ENCODE measurements at places on chromosomes 12 and 14.
A peak's percentile ranks its signal among the peaks of the same experiment; 100 is the strongest.

GRCh38 chr14:85401384-85401783, 128.6 kb upstream of the FLRT2 start:
- no peak for DNase-seq

- DNase-seq, result no peak
Observed at GRCh38 chr12:105451211-105451610, 120.7 kb downstream of the C12orf75 start.

- DNase-seq, result no peak
Observed at GRCh38 chr12:109932878-109933503, 32.9 kb downstream of the TCHP start.

DNA sequence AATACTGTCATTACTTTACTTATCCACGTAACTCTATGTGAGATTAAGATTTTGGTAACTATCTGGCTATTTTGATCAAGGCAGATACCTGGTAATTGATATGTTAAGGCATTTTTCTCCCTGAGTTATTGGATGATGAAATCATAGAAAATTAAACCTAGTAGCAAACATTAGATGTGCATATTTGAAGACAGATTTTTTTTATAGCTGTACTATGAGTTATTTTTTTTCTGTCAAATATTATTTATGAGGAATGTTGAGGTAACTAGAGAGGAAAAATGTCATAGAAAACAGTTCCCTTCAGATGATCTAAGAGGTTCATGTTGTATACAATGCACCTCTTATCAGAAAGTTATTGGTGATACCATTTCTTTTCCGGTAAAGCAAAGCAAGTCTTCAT, 64.9 kb upstream of the SLC38A2 start:
- DNase-seq, result no peak

GRCh38 chr14:24775950-24776349, 142.0 kb upstream of the GZMB start:
- no peak for DNase-seq

- no peak for DNase-seq
Observed at GRCh38 chr12:12266389-12266872, 413 bp downstream of the LRP6 start.

DNA sequence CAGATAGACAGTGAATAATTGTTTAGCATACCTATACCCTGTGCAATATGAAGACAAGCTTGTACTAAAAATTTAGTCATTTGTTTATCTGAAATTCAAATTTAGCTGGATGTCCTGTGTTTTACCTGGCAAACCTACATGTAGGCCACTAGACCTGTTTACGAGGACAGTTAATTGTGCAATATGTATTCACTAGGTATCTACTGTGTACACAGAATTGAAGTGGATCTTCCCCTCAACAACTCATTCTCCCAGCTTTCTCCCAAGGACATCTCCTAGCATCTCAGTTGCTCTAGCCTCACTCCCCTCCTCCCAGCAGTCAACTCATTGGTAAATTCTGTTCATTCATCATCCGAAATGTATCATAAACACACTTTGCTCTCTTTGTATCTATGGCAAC, 25.3 kb downstream of the AK7 start:
- DNase-seq, result no peak

DNA sequence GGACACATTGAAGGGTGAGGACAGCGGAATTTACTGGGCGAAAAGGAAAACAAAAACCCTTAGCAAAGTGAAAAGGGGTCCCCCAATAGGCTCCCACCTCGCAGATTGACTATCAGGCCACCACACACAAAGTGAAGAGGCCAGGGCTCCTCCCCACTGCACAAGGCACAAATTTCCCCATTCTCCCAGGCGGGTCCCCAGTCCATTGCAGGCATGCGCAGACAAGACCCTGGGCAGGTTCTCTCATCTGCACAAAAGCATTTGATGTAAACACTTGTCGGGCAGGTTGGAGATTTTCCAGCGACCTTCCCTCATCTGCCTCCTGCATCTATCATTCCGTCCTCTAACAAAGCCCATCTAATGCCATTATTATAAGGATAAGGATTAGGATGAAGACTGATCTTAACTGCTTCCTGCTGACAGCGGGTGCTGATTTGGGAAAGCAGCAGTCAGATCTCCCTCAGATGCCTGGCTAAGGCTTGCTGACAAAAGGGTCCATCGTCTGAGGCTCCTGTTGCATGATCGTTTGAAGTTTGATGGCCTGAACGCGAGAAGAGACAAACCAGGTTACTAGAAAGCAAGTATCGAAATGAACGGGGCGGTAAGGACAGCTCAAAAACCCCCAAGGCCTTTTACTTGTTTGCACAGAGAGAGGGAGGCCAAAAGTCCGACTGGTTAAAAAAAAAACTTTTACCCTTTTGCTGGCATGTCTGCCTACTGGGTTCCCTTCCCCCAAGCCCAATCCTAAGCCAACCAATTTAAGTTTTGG, 14.4 kb downstream of the ASCL4 start:
- DNase-seq, result no peak

DNA sequence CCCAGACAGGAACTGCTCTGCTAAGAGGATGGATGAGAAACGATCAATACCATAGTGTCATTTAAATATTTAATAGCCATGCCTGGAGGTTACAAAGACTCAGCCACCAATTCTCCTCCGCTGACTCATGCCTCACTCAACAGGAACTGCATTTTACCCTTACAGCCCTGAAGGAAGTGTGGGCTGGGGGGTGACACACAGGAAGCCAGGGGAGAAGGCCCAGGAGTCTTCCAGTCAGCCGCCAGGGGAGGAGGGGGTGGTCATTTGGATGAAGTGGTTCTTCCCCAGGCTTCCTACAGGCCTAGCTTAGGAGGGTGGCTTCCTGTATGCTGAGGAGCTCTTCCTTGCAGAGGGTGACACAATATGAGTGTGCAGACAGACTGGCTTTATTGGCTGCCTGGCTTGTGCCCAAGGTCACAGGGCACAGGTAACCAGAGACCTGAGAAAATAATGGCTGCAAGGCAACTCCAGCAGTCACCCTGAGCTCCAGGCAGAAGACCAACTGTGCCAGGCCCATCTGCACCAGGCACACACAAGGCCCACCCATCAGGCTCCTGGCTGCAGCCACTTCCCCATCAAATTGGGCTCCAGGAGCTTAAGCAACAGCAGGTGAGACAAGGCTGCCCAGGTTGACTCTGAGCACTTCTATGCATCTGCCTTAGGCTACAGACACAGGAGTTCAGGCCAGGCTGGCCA, 30.6 kb upstream of the RPLP0 start:
- DNase-seq, result peak; percentile 49

DNA sequence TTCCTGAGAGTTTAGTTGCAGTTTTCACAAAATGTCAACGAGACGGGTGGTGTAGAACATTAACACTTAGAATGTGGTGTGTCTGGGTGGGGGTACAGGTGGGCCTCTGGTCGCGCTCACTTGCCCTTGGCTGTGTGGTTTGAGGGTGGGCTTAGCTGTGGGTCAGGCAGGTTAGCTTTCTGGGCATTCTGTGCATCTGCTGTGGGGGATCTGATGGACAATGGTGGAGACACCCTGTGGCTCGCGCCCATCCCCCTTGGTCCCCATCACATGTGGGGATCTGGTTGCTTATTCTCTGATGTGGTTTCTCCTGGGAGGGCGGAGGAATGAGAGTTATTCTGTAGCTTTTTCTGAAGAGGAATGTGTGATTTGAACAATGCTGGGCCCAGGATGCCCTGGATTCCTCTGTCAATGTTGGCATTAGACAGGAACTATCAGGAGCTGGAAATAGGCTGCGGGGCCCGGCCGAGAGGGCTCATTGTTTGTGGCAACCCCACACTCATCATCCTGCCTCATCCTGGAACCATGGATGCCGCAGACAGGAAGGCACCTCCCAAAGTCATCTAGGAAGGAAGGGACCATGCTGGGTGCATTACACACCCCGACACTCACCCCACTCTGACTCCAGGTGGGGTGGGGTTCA, 101.6 kb downstream of the TSPAN9 start:
- DNase-seq, result no peak

DNA sequence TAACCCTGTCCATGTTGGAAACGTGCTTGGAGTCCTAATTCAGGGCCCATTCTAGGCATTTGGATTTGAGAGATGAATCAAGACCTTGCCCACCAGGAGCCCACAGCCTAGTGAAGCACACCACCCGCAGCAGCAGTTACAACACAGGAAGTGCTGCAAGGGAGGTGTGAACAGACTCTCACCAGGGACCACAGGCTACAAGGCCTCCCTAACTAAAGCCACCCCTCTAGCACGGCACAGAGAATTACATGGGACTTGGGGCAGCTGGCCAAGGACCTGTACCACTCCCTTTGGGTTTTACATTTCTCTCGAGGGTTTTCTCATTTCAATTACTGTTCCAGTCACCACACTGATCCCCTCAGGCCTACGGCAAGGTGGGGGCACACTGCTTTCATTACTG, 49.5 kb upstream of the FOXN3 start:
- DNase-seq, result no peak

GRCh38 chr14:61515436-61516117, 179.7 kb upstream of the HIF1A start:
- DNase-seq, result no peak

- no peak for DNase-seq
Observed at GRCh38 chr12:25384893-25385248, 134.1 kb upstream of the KRAS start.

DNA sequence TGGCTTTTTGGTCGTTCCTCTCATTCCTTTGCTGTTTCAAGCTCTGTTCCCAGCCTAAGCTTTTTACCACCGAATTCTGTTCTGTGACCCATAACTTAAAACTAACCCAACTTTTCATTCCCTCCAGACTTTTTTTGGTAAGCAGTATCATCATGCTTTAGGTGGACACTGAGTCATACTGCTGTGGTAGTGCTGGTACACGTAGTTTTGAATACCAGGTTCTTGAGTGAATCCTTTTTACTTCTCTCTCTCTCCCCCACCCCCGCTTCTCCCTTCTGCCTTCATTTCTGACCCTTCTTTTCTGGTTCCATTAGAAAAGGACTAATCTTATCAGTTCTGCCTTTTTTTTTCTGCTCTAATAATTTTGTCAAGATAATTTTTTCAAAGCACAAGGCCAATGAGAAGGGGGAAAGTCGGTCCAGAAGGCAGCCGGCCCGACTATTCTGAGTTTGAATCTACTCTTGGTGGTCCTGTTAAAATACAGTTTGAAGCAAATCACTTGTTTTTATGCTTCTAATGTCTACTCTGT, 2.3 kb upstream of the MDM2 start:
- no peak for DNase-seq

DNA sequence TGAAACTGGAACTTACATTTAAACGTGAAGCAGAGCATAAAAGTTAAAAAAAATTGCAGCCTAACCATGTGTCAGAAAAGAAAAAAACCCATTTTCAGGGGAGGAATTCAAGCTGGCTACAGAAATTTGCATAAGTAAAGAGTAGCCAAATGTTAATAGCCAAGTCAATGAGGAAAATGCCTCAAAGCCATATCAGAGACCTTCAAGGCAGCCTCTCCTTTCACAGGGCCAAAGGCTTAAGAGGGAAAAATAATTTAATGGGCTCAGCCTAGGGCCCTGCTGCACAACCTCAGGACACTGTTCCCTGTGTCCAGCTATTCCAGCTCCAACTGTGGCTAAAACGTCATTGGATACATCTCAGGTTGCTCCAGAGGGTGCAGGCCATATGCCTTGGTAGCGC, 749.5 kb downstream of the FLRT2 start:
- no peak for DNase-seq

DNA sequence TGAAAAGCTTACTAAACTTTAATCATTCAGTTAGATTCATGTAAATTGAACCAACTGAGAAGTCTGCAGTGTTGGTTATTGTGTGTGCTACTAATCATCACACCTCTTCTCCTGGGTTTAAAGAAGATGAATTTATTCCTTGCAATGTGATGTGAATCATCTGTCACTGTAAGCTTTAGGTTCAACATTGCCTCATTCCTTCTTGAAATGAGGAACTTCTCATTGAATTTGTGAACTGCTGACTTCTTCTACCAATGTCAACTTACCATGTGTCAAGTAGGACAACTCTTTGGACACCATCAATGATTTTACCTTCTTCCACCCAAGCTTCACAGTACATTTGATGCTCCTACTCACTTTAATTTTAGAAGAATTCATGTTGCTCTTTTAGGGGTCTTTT, 17.4 kb upstream of the PRB2 start:
- DNase-seq, result no peak

DNA sequence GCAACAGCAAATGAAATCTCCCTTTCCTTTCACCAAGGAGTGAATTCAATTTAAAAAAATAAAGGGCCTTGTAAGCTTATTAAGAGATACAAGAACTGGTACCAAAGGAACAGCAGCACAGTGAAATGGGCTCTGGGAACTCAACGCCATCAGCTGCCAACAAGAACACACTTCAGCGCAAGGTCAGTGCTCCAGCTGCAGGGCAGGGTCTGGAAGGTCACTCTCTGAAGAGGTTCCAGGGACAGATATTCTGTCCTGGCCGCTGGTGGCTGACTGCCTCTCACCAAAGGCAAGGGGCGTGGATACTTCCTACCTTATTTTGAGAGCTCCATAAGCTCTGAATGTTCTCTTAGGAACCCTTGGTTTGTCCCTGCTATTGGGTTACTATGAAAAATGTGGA, 186.6 kb downstream of the CALM1 start:
- DNase-seq, result no peak

DNA sequence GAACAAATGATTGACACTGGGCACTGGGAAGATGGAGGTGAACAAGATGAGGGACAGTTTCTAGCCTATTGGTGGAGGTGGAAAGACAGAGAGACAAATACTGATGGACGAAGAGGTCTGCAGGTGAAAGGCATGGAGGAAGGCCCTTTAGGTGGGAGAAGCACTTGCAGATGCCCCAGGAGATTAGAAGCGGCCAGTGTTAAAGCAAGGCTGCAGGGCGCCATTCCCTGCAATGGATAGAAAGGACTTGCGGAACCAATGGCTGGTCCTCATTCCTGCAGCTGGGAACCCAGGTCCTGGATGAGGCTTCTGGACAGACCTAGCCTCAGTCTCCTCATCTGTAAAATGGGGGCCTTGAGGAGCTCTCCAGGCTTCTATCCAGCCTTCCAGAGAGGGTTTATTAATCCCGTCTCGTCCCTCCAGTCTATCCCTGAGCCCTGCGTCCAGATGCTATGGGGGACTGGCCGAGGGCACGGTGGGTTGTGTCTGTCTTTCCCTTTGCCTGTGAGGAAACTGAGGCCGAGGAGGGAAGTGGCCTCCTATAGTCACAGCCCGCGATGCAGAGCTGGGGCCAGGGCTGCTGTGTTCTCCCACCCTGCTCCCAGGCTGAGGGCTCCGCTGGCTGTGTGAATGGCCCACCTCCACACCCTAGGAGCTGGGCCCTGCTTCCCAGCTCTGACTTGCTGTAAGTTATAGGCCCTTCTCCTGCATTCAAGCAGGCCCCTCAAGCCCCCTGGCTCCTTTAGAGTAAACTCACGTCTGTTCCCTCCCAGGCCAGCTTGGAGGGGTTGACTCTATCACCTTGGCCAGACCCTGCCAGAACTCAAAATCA, 33.0 kb downstream of the CYP46A1 start:
- DNase-seq, result no peak

Data from stimulated activated CD4-positive, alpha-beta T cell treated with anti-CD3 and anti-CD28 coated beads, Interleukin-1b, Interleukin-23, amount 100 ng/mL, for 1 hour (primary cell).